Renal cortex interstitium (tissue), 15 donors: ENCODE measurements at places on chromosomes 7 and 10.

DNA sequence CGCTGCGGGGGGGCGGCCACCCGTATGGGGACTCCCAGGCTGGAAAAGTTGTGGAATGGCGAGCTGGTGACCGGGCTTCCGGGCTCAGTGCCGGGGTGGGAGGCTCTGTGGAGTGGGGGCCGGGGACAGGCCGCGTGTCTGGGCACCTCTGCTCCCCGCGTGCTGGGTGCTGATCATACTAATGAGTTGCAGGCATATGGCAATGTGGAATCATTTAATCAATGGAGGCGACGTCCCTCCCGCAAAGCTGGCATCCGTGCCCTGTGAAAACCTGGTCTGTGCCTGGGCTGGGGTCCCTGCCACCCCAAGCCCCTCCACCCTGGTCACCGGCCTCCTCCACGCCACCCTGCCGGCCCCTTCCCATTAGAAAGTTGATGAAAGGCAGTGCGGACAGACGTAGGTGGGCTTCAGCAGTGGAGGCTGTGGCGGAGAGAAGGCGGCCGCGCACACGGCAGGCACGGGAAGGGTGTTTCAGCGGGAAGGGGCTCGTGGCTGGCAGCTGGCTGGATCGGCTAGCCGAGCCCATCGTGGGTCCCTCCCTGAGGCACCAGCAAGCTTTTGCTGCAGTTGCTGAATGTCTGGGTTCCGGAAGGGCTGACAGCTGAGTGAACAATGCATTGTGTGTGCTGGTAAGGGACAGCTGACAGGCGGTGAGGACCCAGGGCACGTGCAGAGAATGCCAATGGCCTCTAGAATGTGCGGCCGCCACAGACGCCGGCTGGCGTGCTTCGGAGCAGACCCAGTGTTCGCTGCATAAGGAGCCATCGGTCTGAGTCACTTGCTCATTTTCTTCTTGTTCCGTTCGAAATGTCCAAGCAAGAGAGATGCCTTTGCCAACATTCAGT lies 1.5 kb downstream of the ADGRA1 start:
- no peak for DNase-seq

DNA sequence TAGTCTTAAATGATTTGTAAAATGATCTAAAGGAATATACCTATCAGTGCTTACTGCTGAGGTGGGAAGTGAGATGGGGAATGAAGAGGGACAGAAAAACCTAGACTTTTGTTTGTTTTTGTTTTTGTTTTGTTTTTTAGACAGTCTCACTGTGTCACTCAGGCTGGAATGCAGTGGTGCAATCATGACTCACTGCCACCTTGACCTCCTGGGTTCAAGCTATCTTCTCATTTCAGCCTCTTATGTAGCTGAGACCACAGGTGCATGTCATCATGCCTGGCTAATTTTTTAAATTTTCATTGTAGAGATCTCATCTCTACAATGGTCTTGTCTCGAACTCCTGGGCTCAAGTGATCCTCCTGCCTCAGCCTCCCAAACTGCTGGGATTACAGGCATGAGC lies 116.4 kb upstream of the SEM1 start:
- no peak for DNase-seq

GRCh38 chr7:92794831-92795230 lies 41.5 kb downstream of the CDK6 start:
- no peak for DNase-seq

DNA sequence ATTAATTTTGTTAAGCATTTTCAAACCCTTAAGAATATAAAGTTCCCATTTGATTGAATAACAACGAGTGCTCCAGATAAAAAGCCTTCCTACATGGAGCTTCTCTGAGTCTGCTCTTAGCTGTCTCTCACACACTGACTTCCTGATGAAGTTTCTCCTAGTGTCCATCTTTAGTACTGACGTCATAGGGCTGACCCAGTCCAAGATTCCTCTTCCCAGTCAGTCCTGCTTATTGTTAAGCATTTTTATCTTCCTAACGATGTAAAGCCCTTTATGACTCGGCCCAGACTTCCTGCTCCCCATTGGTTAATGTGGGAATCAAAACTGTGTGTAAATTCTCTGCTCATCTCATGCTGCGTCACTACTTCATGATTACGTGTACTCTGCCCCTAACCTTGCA lies 398.8 kb downstream of the TFEC start:
- no peak for DNase-seq

DNA sequence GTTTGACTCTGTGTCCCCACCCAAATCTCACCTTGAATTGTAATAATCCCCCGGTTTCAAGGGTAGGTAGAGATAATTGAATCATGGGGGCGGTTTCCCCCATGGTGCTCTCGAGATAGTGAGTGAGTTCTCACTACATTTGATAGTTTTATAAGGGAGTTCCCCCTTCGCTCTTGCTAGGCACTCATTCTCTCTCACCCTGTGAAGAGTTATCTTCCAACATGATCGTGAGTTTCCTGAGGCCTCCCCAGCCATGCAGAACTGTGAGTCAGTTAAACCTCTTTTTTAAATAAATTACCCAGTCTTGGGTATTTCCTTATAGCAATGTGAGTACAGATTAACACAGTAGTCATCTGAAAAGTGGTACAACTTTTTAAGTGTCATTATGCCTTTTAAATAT lies 913.5 kb upstream of the LRRN3 start:
- no peak for DNase-seq

- no peak for DNase-seq
Measured at GRCh38 chr7:130135208-130136205, 65.2 kb downstream of the KLHDC10 start.

DNA sequence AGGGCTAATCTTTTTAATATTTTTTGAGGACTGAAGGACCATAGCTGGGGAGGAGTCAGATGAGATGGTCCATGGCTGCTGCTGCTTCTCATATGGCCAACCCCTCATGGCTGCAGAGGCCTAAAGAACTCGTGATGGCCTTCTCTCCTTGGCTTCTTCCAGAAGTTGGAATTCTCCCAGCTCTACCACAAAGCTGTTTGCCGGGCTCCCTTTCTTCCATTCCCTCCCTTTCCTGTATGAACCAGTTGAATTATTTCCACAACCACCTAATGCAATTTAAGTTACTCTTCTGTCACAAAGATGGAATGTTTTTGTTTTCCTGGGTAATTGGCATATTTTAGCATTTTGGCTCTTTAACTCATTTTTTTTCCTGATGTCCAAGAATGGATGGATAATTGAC lies 80.7 kb downstream of the PHTF2 start:
- DNase-seq: no peak

DNA sequence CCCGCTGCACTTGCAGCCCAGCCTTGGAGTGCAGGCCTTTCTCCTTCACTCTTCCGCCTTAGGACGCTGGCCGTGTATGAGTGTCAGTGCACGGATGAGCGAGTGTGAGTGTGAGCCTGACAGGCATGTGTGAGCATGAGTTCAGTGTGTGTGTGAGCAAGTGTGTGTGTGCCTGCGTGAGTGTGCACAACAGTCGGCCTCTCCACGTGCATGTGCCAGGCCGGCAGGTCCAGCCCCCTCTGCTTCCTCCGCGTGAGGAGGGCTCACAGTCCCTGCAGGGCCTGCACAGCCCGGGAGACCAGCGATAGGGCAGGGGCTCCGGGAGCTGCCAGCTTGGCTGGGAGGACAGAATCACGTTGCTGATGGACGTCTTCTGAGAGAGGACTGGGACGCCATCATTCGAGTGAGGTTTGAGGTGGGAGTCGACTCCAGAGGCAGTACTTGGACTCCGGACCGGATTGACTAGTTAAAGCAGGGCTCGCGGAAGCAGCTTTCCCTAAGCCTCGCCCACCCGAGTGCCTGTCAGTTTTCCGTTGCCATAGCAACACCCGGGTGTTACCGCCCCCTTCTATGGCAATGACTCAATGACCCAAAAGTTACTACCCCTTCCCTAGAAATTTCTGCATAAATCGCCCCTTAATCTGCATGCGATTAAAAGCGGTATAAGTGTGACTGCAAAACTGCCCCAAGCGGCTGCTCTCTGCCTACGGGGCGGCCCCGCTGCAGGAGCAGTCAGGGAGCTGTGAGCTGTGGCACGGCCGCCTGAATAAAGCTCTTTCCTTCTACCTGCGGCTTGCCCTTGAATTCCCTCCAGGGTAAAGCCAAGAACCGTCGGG lies 19.6 kb upstream of the CFAP46 start:
- DNase-seq: peak; percentile 78

DNA sequence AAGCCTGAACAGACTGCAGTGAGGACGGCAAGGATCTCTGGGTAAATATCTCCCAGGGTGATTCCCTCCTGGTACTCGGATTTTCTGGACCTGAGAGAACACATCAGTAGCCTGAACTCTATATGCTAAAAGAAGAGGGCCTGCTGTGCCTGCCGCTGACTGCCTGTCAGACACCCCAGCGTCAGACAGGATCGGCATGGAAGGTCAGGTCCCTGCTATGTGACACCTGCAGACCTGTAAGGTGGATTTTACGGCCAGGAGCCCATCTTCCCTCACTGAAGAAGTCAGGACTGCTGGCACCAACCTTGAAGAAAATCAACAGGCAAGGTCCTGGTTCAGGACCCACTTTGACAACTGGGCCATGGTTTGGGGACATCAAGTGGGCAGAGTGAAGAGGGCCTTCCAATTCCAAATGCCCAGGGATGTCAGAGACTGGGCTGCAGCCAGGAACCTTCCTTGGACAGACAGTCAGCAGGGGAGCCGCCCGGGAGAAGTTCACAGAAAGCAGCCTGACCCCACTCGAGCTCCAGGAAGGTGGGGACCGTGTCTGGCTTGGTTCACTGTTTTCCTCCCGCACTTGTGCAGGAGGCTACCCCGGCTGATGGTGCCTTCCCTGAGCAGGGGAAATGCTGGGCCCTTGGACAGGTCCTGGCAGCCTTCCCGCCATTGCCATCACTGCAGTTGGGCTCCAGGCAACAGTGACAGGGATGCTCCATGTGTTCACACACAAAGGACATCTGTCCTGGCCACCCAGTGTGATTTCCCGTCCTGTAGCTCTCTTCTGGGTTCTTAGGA lies 91.8 kb upstream of the LANCL2 start:
- no peak for DNase-seq

- peak; percentile 55 for DNase-seq
Measured at GRCh38 chr7:69630292-69630691, 32.0 kb downstream of the AUTS2 start.

DNA sequence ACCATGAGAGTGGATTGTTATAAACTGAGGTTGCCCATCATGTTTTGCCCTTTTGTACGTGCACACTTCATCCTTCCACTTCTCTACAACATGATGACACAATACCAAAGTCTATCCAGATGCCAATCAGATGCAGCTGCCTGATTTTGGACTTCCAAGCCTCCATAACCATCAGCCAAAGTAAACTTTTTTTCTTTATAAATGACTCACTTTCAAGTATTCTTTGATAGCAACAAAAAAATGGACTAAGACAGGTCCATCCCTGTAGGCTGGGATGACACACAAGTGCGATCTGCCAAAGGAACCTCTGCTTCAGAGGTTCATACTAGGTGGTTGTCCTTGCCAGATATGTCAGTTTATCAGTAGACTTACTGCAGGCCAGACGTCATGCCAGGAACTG lies 320.2 kb upstream of the FZD1 start:
- no peak for DNase-seq

DNA sequence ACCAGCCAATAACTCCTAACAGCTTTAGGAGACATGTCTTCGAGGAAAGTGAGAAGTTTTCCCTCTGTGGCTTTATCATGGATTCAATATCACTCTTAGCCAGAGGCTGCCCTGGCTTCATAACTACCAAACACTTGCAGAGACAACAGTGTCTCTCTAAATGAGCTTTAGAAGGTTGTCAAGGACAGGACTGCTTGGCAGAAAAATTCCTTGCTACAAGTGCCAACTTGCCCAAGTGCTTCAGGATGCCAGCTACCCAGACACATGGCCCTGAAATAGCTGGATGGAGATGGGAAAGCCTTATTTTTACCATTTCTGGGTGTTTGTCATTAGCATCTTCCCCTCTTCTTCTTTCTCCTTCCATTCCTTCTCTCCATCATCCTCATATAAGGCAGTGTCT lies 137.1 kb upstream of the MDFIC start:
- DNase-seq: no peak

DNA sequence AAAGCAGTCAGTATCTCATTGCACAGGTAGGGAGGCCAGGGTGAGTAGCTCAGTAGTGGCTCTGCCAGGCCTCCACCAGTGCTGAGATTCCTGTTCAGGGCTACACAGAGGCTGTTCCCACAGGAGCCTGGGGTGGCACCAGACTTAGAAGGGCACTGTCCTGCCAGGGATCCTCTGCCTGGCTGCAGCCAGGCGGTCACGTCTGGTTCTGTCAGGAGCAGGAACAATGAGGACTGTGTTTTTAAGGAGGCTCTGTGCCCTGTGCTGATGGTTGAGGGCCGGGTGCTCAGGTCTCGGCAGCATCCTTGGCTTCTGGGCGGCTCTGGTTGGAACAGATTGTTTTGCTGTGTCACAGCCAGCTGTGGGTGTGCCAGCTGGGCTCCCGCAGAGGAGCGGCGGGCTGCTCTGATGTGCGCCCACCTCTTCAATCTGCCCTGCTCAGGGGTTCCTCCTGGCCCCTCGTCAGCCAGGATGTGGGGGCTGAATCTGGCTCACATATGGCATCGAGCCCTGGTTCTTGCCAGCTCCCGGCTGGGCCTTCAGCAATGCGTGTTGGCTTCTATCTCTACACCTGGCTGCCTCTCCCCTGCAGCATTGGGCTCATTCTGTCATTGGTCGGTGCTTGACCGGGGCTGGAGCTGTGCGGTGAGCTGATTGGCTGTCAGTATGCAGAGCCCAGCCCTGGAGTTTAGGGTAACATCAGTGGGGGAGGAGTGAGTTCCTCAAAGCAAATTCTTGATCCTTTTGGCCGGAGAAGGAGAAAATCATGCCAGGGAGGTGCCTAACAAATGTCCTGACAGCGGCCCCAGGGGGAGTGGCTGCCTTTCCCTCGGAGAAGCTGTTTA lies 41.2 kb downstream of the TACR2 start:
- DNase-seq: no peak

DNA sequence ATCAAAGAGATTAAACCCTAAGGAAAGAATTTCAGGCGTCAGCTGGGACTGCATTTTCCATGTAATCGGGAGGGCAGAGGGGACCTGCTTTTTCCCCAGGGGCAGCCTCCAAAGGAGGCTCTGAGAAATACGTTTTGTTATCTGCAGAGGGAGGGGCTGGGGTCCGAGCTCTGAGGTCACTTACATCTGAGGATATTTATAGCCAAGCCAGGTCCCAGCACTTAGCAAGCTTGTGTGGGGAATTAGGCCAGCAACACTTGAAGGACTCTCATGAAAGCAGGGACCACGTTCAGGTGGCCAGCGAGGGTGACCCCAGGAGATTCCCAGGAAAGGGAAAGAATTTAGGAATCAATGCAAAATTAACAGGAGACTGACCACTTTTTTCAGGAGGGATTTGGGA lies 20.6 kb upstream of the GDI2 start:
- no peak for DNase-seq

GRCh38 chr7:118079369-118079768 lies 104.6 kb upstream of the LSM8 start:
- no peak for DNase-seq

GRCh38 chr10:32851301-32851700 lies 106.7 kb downstream of the ITGB1 start:
- no peak for DNase-seq

- no peak for DNase-seq
Measured at GRCh38 chr10:3180355-3181025, 7.9 kb upstream of the PITRM1 start.

GRCh38 chr10:33015761-33016547 lies 57.9 kb upstream of the ITGB1 start:
- DNase-seq: no peak
